AG04449 (cell line): ENCODE measurements at places on chromosomes 3 and 15.

GRCh38 chr3:192128922-192129321 is 598.4 kb downstream of the FGF12 start:
- DNase-seq: no peak

- no peak for DNase-seq
These were observed 106.8 kb downstream of the MBNL1 start for GRCh38 chr3:152375546-152375945.

- no peak for DNase-seq
These were observed 38.7 kb downstream of the PDIA5 start for GRCh38 chr3:123105201-123106189.

DNA sequence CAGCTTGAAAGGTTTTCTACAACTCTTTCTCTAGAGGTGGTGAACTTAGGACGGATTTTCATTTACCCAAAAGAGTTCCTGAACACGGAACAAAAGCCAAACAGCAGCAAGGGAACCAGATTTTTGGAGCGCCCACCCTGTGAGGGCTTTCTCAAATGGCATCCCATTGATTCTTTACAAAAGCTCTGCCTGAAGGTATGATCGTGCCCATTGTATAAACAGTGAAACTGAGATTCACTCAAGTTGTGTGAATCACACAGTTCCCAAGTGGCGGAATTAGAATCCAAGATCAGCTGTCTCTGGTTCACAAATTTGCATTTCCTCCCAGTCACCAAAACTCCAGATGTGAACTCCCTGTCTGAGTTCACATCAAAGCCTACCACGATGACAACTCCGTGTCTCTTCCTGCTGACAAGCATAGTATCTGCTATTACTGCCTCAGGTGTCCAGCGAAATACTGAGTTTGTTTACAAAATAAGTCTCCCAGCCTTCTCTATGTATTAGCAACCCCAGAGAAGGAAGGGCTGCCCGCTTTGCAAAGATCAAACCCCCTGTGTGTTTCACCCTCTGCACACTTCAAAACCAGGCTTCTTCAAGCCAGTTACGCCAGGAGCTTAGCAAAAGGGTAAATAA is 235.9 kb upstream of the ST8SIA2 start:
- DNase-seq: no peak

- no peak for DNase-seq
These were observed at the start of gene TNK2 for GRCh38 chr3:195907934-195908693. Gene TNK2, minus strand, starts transcription at chr3:195908551. Its CDS starts 19,963 bp downstream, at chr3:195888588.
